Activated T-helper 1 cell treated with Interleukin-2 at 50 U/mL for 16 hours (primary cell): ENCODE measurements at places on chromosomes 13 and 19.
A peak's percentile ranks its signal among the peaks of the same experiment; 100 is the strongest.

DNA sequence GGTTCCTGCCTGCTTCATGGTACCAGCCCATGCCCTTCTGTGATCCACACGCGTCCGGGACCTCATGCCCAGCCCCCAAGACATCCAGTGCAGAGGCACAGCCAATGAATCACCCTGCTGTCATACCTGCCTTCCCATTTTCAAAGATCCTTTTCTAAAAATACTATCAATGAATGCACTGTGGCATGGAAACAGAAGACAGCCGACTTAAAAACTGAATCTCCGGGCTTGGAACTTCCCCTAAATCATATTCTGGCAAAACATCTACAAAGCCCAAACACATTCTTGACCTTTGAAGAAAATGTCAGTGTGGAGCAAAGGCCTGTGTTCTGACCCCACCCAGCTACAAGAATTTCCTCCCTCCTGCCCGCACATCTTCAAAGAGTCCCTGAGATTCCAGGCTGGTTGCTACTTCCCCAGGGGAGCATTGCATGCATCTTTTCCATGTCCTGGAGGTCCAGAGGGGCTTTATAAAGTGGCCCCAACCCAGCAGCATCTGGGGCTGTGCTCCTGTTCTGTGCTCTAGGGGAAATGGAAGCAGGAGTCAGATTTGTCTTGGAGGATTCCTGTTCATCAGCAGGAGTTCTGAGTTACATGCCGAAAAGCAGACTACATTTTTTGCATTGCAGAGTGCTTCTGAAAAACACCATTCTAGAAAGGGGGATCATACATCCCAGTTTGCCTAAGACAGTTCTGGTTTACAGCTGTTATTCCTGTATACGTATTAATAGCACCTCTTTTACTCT is 135.2 kb downstream of the USP12 start:
- no peak for DNase-seq

GRCh38 chr19:31979362-31979761 is 366.0 kb upstream of the ZNF507 start:
- DNase-seq = no peak

DNA sequence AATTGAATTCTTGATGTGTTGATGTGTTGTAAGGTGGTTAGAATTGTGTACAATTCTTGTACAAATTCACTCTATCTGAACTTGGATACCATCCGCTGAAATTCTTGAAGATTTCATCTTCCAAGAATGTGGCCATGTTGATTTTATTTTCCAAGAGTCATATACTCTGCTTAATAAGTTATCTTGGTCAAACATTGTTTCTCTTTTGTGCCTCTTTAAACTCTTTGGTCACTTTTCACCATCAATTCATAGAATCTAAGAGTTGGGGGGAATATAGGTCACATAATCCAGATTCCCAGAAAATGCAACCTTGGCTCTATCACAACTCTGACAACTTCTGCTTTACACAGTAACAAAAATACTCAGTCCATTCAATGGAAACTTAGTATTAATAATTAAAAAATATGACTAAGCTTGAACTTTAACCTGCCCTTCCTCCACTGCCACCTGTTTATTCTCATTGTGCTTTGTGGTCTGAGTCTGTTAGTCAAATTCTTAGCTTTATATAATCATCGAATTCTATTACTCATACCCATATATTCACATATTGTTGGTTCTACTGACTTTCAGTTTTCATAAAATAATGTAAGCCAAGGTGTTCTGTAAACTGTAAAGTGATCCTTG is 373.2 kb downstream of the LMO7 start:
- no peak for DNase-seq

DNA sequence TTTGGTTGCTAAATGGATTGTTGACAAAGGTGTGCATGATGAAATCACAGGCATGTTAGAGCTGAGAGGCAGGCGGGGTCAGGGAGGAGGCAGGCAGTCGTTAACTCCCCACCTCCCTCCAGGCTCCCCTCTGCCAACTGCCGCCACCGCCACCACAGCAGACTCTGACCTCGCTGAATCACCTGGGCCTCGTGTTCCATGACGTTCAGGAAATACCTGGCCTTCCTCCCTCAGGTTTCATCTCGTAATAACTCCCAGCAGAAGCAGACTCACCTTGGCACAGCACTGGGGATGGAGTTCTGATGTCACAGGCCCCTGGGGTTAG is 198.5 kb downstream of the KATNAL1 start:
- no peak for DNase-seq

GRCh38 chr13:77733674-77734073 is 36.2 kb downstream of the SLAIN1 start:
- no peak for DNase-seq

DNA sequence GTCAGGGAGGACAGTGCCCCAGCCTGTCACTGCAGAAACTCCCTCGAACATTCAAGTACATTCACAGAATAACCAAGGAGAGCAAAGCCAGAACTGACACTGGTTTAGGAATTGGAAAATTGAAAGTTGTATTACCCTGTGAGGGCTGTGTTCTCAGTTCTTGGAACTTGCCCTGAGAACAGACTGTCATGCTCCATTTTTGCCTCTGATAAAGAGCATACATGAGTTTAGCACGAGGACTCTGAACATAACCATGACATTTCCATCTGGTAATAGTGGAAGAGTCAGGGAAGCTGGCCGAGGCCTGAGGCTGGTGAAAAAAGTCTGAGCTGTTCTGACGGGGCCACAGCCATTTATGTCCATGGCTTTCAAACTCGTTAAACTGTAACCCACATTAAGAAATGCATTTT is 15.2 kb upstream of the SLC25A30 start:
- no peak for DNase-seq

DNA sequence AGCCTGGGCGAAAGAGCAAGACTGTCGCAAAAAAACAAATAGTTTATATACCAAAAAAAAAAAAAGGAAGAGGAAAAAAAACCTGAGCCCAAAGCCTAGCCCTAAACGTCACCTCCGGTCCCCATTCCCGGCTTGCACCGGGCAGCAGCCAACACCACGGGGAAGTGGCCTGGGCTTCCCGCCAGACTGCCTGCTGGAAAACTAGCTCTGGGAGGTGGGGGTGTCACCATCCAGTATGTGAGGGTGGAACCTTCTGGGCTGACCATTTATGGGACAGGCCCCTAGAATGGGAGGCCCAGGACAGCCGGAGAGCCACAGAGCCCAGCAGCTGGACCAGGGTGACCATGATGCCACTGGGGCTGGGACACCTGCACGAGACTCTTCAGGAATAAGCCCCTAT is 37.3 kb downstream of the IL12RB1 start:
- DNase-seq = no peak

DNA sequence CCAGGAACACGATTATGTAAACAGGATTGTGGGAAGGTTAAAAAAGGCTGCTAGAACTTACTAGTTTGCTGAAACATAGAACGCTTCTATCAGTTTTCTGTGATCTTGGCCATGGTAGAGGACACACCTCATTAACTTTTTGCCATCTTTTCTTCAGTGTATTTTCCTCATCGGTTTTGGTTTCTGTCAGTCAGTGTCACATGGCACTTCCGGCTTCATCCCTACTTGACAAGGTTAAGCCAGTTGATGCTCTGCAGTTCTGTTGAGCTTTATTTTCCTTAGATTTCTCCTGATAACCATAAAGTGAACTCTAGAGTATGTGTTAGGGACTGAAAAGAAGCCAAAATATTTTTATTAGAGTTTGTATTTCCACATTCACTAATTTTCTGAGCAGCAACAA is 147.5 kb downstream of the NDFIP2 start:
- DNase-seq = no peak

DNA sequence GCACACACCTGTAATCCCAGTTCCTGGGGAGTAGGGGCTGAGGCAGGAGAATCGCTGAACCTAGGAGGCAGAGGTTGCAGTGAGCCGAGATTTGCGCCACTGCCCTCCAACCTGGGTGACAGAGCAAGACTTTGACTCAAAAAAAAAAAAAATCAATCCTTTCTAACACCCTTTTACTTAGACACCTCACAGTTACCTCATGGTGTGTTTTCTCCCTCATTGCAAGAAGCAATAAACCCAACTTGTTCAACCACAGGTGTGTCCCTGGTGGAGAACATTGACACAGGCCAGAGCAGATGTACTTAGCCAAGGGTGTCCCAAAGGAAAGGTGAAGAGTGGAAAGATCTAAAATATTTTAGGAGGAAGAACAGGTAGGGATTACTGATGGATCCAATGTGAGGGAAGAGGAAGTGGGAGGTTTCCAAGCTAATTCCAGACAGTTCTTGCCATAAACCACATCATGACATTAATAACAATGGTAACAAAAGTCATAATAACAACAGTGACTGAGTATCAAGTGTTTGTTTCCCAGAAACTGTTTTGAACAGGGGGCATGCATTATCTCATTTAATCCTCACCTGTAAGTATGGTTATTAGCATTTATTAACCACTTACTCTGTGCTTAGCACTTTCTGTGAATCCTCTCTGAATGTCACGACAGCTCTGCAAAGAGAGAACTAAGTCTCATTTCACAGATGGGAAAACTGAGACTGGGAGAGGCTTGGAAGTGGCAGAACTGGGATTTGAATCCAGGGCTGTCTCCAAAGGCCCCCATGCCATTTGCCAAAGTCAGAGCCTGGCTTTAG is 3.1 kb upstream of the LYPD3 start:
- DNase-seq = no peak

GRCh38 chr19:14375055-14375581 is 6.1 kb upstream of the ADGRE5 start:
- peak; percentile 62 for DNase-seq

DNA sequence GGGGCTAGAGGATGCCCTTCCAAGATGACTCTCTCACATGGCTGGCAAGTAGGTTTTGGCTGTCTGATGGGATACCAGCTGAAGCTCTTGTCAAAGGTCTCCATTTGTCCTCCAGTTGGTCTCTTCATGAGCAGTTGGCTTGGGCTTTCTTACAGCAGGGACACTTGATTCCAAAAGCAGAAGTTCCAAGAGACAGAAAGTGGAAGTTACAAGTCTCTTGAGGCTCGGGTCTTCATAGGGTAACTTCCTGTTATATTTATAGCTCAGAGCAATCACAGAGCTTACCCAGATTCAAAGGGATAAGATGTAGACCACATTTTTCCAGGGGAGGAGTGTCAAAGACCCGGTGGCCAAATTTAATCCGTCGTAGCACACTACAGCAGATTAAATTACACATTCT is 440.0 kb downstream of the RFC3 start:
- DNase-seq = no peak

GRCh38 chr13:56687131-56687530 is 453.6 kb upstream of the PRR20A start:
- no peak for DNase-seq

GRCh38 chr19:39411081-39411831 is 1.2 kb upstream of the PLEKHG2 start:
- no peak for DNase-seq

- DNase-seq = no peak
Measured at GRCh38 chr19:53156850-53157249, 2.0 kb downstream of the ZNF347 start.

- no peak for DNase-seq
Measured at GRCh38 chr19:48991873-48992580, 1.1 kb downstream of the GYS1 start.

DNA sequence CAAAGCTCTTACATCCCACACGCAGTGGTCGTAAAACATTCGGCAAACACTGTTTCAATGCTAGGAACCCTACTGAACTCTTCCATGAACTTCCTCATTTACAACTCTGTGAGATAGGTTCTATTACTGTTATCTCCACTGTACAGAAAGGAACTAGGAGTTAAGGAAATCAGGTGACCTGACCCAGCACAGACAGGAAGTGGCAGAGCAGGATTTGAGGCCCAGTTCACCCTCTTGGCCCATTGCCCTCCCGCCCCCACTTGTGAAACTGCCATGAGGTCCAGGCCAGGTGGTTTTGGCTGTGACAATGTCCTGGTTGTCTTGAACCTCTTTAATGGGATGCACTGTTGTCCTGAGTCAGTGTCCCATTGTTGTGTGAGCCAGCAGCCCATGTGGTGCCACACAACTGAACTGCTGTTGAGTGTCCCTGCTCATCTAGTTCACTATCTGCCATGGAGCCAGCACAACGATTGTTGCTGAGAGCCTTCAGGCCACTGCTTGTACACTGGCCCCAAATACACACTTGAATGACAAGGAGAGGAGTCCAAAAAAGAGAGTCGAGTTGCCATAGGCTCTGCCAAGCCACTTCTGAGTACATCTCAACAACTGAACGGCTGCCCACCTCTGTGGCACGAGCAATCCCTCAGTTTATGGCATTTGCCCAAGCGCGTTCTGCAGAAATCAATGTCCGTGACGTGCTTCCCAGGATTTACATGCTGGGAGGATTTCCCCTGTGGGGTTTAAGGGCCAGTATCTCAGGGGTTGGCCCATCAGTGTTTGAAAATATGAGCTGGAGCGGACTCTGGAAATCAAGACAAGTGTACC is 484.6 kb downstream of the TSHZ3 start:
- no peak for DNase-seq

- no peak for DNase-seq
Measured at GRCh38 chr19:50817941-50818858, 5.4 kb downstream of the KLK1 start.

GRCh38 chr13:107075576-107075975 is 507.6 kb upstream of the ARGLU1 start:
- DNase-seq = no peak

- no peak for DNase-seq
Measured at GRCh38 chr13:34857558-34858325, 84.3 kb upstream of the NBEA start.
